ENCODE measurements at places on chromosomes 7 and 10. TPM values are rescaled to one million over a fixed set of nuclear protein-coding genes. Genes with fewer than 3 reads are reported as not detected.

- DNase-seq: no peak
These were observed 150.1 kb upstream of the SHH start for GRCh38 chr7:155962191-155962967.

GRCh38 chr10:29191674-29192073 lies 97.2 kb upstream of the LYZL1 start:
- no peak for DNase-seq

DNA sequence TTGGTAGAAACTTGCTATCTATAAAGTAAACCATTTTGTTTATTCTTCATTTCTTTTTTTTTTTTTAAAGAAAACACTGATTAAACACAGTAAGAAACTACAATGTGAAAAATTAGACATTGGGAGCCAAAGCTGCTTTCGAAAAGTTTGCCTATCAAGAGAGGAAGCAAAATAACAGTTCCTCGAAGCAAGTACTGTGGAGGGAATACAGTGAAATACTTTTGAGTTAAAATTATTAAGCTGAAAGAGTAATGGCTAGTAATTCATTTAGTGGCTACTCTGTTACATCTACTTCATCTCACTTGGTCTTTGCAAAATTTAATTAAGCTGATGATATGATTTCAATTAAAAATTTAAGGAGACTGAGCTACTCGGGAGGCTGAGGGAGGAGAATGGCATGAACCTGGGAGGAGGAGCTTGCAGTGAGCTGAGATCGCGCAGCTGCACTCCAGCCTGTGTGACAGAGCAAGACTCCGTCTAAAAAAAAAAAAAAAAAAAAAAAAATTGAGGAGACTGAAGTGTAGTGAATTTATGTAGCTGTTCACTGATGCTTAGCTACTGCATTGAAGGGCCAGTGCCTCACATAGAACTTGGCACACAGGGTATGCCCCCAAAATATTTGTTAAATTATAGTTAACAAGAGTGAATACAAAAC lies 982.1 kb upstream of the MBL2 start:
- DNase-seq: no peak

DNA sequence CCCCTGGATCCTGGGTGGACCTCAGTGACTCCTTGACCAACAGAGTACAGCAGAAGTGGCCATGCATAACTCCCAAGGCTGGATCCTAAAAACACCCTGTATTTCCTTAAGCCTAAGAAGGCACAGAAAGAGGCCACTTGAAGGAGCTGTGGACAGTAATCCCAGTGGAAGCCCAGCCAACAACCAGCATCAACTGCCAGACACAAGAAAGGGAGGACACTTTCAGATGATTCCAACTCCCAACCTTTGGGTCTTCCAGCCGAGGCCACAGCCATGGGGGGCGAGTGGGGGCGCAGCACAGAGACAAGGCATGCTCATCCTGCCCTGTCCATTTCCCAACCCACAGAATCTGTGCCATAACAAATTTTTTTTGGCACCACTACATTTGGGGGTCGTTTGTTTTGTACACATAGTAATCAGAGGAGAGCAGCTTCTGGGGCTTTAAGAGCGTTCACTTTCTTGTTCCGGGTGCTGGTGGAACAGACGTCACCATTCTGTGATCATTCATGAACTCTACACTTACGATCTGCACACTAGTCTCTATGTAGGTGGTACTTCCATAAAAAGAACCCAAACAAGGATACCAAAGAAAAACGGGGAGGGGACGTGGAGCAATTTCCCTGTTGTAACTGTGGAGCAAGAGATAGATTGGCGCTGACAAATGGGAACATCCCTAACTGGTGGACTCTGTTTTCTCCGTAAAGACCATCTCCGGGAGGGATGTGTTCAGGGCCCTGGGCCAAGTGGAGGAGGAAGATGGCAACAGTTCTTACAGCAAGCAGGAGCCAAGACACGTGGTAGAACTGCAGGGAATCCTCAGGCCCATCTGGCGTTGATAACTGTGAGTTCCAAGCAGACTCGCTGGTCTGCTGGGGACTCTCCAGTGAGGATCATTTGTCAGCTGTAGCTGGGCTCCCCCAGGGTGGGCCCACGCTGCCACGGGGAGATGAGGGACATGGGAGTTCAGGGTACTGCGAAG lies 6.0 kb upstream of the SLC29A3 start:
- DNase-seq: no peak

Gene PLA2G12B
- not detected for polyA plus RNA-seq

GRCh38 chr10:101670635-101671034 lies 24.3 kb downstream of the FBXW4 start:
- DNase-seq: no peak

Gene GNG11
- 36.0 TPM for polyA plus RNA-seq

DNA sequence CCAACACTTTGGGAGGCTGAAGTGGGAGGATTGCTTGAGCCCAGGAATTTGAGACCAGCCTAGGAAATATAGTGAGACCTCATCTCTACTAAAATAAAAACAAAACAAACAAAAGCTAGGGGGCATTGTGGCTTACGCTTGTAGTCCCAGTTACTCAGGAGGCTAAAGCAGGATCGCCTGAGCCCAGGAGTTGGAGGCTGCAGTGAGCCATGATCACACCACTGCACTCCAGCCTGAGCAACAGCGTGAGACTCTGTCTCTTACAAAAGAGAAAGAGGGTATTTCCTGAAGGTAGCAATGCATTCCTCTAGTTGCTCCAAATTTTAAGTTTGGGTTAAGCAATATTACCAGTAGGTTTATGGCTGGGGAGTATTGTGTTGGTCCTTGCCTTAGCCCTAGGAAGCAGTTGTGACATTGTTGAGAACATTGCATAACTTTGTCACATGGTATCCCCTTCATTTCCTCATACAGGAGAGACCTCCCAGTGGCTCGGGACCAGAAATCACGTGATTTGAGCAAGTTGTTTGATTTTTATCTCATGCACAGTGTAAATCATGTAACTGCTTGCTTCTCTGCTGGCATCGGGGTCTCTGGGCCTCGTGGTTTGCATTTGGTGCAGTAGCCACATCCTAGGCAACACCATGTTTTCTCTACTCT lies 23.3 kb upstream of the SMARCD3 start:
- DNase-seq: no peak

GRCh38 chr10:22386503-22386902 lies 41.2 kb downstream of the SPAG6 start:
- no peak for DNase-seq

- DNase-seq: no peak
These were observed 70.7 kb upstream of the EZH2 start for GRCh38 chr7:148954766-148955165.

GRCh38 chr10:77576007-77576367 lies 61.6 kb downstream of the KCNMA1 start:
- DNase-seq: no peak

GRCh38 chr10:118496525-118496924 lies 98.9 kb downstream of the PRLHR start:
- DNase-seq: no peak

DNA sequence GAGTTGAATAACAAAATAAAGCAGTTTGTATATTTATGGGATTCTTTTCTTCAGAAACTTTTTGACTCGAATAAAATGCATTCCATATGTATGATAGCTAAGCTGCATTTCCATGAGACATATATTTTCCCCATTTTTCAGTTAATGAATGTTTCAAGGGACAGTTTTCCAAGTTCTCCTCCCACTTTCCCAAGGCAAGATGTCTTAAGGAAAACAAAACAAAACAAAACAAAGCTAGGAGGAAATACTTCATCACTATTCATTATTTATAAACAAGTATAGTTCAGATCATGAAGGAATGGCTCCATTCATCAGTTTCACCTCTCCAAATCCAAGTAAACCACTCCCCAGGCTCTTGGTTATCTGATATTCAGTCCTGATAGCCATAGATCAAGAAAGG lies 261.0 kb downstream of the WDR11 start:
- DNase-seq: no peak

Gene FKBP14
- 1.3 TPM for polyA plus RNA-seq

GRCh38 chr7:135381369-135381768 lies 128.5 kb downstream of the CNOT4 start:
- no peak for DNase-seq

GRCh38 chr7:65475734-65476319 lies 102.2 kb downstream of the ZNF92 start:
- peak; percentile 88 for DNase-seq

Gene GIMAP2
- 33.9 TPM for polyA plus RNA-seq
